ENCODE measurements at places on chromosomes 1 and 21. TPM values are rescaled to one million over a fixed set of nuclear protein-coding genes. Genes with fewer than 3 reads are reported as not detected.

GRCh38 chr1:205535096-205535495, 30.6 kb downstream of the CDK18 start:
- DNase-seq, result no peak

GRCh38 chr1:109240158-109241152, 8.9 kb upstream of the CELSR2 start:
- DNase-seq, result no peak

- no peak for DNase-seq
Observed at GRCh38 chr1:24640288-24640687, 2.8 kb upstream of the SRRM1 start.

DNA sequence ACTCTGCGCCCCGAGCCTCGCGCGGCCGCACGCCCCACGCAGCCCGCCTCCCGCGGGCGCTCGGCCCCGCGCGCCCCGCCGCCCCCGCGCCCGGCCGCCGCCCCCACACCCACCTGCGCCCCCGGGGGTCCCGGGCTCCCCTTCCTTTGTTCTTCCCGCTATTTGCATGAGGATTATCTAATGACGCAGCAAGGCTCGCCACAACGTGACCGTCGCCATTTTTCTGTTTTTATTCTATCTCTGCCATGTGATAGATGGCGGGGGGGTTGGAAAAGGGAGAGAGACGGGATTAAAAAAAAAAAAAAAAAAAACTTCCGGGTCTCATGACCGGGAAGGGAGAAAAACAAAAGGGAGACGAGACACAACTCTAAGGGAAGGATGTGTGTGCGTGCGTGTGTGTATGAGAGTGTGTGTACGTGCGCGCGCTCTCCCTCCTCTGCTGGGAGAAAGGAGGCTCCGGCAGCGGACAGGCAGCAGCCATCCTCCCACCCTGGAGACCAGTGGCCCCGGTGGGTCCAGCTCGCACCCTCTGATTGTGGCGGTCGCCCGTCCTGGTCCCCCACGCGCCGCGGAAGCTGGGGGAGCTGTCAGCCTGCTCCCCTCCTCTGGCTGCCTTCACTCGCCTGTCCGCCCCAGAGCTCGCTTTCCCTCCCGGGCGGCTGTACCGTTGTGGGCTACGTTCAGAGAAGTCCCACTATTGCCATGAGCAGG, 80.4 kb upstream of the AK4 start:
- DNase-seq, result peak; percentile 91

GRCh38 chr1:1315435-1315954, 7.1 kb downstream of the PUSL1 start:
- DNase-seq, result no peak

DNA sequence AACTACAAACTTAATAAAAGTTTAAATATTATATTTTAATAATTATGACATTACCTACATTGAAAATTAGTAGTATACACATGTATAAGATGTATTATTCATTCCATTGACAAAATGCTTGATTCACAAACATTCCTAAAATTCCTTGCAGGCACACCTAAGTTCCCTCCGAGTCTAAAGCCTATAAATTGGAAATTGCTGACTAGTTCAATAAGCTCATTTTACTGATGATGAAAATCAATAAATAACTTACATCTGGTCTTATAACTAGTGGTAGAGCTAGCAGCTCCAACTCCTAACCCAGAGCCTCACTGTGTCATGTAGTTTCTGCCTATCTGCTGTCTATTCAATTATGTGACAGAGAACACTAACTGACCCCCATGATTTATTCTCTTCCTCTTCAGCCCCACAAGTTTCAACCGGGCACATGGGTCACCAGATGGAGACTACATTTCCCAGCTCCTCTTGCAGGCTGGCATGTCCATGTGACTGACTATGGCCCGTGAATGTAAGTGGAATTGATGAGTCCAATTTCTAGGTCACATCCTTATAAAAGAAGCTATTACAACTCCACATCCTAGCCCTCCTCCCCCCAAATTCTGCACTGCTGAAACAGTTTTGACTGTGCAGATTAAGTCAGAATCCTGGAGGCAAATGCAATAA, 29.6 kb upstream of the LRRC8D start:
- DNase-seq, result no peak

GRCh38 chr1:7258589-7259135, 473.4 kb downstream of the CAMTA1 start:
- DNase-seq, result no peak

GRCh38 chr1:52145137-52145536, 3.2 kb downstream of the ZFYVE9 start:
- no peak for DNase-seq

DNA sequence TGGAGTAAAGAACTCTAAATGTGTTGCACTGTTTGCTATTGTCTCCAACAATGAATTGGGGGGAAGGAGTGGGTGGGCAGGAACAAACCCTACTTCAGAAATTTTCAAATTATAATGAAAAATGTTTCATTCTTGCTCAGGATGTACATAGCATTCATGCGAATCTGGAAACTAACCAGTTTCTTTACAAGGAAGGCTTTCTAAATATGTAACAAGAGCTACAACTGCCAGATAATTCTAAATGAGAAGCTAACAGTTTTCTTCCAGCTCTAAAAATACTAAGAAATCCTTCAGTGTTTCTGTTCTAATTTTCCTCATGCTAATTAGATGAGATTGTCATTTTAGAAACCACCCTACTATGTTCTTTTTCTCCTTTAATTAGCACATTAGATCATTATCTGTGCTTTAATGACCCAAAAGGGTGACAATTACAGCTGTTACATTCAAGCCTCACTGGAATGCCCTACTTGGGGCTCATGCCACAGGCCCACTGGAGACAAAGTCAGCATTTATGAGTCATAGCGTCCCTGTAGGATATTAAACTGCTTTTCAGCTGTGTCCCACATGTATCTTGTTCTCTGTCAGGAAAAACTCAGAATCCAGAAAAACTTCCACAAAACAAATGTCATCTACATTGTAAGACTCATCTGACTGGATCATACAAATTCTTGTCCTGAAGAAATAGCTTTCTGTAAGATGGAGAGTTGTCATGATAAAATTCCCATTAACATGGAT, 804.6 kb upstream of the CXADR start:
- no peak for DNase-seq

DNA sequence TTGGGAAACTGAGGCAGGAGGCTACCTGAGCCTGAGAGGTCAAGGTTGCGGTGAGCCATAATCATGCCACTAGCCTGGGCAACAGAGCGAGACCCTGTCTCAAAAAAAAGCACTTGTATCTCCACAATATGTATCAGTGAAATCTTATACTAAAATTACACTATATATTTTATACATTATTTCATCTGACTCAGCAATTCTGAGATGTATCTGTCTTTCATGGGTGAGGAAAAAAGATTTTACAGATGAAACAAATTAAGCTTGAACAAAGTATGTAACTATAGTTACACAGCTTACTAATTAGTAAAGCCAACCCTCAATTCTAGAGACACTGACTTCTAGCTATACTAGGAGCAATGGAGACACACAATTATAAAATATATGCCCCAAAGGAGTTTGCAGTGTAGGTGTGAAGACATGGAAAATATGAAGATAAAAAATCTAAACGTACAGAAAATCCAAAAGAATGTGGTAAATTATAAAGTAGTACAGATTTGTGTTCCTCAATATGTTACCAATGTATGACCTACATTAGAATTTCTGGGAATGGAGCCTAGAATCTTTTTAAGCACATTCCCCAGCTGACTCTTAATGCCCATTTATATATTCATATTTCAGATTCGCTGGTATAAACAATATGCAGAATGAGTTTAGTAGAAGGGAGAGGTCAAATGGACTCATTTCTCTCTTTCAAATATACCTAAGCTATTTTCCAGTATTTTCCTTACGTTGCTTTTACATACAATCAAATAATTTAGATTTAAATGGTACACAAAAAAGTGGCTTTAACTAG, 14.6 kb downstream of the GTF2B start:
- no peak for DNase-seq

DNA sequence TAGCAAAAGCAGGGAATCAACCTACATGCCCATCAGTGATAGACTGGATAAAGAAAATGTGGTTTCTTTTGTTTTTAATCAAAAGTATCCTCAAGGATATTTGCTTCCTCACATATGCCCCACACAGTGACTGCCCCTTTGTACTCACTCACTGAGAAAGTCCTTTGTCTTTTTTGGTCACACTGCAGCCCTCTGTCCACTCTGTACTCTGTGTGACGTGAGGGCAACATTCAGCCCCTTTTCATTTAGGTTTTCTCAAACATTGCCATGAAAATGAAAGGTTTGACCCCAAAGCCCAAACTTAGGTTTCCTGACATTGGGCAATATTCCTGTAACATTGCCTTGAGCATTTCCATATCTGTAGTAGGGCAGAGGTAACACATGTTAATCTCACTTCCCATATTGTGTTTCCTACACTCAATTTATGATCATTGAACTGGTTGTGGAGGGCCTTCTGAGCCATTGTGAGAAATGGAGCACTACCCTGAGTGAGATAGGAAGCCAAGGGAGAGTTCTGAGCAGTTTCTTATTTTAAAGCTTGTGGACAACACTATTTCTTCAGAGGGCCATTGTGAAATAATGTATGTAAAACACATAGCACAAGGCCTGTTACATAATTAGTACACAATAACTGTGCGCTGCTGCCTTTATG, 501.9 kb upstream of the C1orf87 start:
- no peak for DNase-seq

GRCh38 chr1:12404918-12405317, 175.1 kb downstream of the VPS13D start:
- no peak for DNase-seq

DNA sequence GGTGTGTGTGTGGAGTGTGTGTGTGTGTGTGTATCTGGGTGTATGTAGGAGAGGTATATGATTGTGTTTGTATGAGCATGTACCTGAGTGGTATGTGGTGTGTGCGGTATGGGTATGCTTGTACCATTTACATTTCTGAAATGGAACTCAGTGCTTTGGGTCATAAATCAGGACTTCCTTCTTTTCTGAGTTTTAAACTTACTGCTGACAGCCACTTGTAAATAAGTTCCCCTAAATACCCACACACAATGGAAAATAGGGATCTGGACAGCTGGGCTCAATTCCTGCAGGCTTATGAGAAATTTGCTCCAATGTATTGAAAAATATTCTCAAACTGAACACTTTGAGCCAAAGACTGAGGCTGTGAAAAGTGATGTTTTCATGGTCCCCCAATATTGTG, 293.6 kb downstream of the HLX start:
- DNase-seq, result no peak

DNA sequence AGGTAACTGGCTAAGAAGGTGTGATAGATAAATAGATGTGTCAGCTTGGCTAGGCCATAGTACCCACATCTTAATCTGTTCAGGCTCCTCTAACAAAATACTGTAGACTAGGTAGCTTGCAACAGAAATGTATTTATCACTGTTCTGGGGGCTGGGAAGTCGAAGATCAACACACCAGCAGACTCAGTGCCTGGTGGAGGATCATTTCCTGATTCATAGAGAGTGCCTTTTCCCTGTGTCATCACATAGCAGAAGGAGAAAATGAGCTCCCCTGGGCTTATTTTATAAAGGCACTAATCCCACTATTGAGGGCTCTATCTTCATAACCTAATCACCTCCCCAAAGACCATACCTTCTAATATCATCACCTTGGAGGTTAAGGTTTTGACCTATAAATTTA, 532.7 kb upstream of the OLFM3 start:
- DNase-seq, result no peak

DNA sequence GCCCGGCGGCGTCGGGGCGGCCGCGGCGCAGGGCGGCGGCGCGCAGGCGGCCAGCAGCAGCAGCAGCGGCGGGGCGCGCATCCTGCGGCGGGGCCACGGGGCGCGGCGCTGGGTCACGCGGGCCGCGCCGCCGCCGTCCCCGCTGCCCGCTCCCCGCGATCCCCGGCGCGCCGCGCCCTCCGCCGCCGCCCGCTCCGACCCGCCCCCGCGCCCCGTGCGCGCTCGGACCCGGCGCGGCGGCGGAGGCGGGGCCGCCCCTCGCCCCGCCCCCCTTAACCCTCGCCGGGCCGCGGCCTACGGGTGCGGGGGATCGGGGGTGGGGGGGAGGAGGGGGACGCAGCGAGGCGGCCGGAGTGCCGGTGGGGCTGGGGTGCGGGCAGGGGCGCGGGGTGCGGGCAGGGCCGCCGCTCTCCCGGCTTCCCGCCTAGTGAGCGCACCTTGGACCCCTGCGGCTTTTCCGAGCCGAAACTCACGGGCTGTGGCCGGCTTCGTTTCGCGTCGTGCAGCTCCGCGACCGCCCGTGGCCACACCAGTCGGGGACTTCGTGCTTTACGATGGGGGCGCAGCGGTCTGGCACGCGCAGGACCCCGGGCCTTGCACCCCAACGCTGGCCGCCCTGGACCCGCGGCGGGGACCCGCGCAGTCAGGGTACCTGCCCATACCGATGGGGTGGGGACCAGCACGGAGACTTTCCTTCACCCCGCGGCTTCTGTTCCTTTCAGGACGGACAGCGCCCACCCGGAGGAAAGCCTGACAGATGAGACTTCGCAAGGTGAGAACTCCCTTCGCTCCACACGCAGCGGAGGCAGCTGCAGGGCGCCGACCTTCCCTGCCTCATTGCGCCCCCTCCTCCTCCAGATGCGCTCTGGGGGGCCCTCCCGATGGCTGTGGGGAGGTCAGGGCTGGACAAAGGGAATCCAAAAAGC, at the start of gene FNDC10:
Gene FNDC10, minus strand, starts transcription at position 201 of the 926 bp plus-strand sequence. Its CDS starts 120 bp downstream, at position 81.
- no peak for DNase-seq

DNA sequence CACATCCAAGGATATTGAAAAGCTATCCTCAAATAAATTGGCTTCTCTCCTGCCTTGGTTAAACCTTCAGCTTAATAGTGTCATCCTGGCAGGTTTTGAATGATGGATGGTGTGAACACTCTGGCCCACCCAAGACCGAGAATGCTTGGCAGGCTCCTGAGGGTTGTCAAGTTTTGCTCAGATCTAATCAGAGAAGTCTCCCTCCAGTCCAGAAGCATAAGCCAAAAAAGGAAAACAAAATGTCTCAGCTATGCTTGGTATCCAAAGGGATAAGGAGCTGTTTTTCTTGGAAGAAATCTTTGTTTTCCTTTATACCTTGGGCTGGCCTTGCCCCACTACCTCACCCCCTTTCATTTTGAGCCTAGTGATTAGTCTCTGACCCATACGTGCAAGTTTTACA, 172.7 kb downstream of the CRB1 start:
- no peak for DNase-seq

DNA sequence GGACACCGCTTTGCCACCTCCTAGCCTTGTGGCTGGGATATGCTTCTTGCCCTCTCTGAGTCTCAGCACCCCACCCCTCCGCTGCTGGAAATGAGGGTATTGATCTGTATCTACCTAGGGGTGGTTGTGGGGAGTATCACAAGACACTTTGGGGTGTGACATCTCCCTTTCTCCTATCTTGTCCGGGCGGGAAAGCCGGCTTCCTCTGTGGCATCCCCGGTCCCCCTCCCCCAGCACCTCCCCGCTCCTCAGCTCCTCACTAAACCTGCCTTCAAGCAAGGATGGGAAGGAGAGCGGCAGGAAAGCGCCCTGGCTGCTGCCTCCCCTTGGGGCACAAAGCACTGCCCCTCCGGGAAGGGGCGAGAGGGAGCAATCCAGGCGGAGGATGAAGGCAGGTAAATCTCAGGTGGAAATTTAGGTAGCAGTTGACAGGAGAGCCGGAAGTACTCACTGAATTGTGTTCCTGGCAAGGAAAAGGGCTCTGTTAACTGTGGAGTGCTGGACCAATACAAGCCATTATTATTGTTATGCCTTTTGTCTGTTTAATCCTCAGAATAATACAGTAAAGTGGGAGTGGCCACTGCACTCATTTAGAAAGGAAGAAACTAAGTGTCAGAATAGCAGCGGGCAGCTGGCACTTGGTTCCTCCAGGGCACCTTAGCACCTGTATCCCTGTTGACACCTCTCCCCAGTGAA, 49.0 kb upstream of the LRP8 start:
- DNase-seq, result peak; percentile 64

INTS7 gene
- total RNA-seq, result 17.8 TPM

FOXD2 gene
- total RNA-seq, result 1.0 TPM

GJB5 gene
- total RNA-seq, result not detected

SPRR2A gene
- total RNA-seq, result not detected

NOL9 gene
- total RNA-seq, result 32.3 TPM

GPA33 gene
- total RNA-seq, result not detected
